ENCODE measurements at places on chromosomes 6 and 20.

DNA sequence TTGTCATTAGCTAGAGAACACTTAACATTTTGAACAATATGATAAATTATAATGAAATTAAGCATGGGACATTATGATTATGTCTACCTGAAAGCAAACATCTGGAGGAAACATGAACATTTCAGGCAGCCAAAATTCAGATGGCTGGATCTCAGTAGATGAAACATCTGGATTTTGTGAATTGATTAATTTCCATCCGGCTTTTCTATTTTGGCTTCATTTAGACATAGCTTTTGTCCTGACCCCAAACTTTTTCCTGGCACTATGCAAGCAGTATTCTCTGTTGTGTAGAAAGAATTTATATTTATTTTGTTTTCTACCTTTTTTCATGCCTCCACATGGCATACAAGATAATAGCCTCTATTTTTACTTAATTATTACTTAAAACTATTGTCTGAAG, 186.3 kb downstream of the OGFRL1 start:
- DNase-seq, result no peak

DNA sequence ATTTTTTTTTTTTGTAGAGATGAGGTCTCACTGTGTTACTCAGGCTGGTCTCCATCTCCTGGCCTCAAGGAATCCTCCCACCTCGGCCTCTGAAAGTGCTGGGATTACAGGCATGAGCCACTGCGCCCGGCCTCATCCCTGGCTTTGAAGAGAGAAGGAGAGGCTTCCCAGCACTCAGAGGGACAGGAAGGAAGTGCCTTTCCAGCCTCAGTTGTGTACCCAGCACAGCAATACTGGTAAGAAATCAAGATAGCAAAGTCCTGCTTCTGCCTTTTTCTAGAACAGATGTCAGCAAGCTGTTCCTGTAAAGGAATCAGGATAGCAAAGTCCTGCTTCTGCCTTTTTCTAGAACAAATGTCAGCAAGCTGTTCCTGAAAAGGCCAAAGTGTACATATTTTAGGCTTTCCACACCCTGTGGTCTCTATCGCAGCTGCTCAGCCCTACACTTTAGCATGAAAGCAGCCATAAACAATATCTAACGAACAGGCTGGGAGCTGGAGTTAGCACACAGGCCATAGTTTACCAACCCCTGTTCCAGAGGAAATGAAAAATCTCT, 6.3 kb upstream of the PLTP start:
- DNase-seq, result peak; percentile 12

DNA sequence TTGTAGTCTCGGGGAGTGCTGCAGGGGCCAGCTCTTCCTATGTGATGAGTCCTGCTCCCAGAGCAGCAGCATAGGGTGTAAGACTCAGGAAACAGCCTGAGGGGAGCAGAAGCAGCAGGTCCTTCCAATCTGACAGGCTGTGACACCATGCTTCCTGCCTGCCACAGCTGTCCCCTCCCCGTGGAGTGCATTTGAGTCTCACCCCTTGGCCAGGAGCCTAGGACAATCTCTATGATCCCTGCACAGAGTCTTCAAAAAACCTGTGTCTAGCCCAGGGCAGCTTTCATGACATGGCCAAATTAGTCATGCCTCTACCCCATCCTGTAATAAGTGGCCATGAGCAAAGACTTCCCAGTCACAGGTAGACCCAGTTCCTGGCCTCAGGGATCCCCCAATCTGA, 23.1 kb upstream of the LRFN2 start:
- no peak for DNase-seq

GRCh38 chr6:119800526-119800925, 451.0 kb upstream of the MAN1A1 start:
- DNase-seq, result no peak

DNA sequence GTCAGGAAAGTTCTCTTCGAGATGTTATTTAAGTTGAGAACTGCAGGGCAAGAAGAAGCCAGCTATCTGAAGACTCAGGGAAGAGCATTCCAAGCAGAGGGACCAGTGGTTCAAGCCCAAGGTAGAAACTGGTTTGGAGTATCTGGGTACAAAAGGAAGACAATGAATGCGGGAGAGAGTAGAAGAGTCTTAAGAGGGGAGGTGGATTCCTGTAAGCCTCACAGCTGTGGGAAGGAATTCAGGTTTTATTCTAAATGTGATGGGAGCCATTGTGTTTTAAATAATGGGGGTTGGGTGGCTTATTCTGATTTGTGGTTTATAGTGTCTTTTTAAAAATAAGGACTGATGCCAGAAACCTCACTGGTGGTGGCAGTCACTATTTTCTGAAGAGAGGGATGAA, 37.6 kb upstream of the TENT5A start:
- no peak for DNase-seq

DNA sequence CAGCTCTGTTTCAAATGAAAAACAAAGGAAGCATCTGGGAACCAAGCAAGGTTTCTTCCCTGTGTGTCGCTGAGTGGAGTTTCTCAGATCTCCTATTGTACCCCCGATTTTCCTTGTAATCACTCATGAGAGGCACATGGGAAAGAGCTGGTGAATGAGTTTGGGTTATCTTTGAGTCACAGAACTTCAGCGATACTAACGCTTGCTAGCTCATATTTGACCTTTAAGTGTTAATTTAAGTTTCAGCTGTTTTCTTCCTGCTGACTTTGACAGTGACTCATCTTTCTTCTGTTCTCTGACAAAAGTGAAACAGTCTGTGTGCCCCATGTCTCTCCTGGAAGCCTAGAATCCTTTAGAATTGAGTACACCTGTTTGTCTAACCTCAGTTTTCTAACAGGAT, 261.1 kb upstream of the RGS17 start:
- no peak for DNase-seq

- no peak for DNase-seq
Observed at GRCh38 chr6:31722173-31722572, 627 bp upstream of the LY6G6C start.

DNA sequence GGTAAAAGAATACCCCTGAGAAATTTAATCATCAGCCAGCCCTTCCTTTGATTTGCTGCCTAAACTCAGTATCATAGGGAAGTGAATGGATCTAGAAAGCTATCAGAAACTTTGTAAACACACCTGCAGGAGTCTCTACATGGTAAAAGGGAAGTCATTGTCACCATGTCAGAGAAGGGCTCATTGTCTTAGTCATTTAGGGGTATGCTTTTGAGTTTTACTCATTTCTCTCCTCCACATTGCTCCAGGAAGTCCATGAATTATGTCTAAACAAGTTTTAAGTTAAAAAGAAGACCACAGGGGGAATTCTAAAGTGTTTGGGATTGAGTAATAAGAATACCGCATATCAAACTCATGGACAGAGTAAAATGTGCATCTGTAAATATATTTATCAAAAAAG, 2.5 kb downstream of the SLC17A1 start:
- DNase-seq, result no peak

DNA sequence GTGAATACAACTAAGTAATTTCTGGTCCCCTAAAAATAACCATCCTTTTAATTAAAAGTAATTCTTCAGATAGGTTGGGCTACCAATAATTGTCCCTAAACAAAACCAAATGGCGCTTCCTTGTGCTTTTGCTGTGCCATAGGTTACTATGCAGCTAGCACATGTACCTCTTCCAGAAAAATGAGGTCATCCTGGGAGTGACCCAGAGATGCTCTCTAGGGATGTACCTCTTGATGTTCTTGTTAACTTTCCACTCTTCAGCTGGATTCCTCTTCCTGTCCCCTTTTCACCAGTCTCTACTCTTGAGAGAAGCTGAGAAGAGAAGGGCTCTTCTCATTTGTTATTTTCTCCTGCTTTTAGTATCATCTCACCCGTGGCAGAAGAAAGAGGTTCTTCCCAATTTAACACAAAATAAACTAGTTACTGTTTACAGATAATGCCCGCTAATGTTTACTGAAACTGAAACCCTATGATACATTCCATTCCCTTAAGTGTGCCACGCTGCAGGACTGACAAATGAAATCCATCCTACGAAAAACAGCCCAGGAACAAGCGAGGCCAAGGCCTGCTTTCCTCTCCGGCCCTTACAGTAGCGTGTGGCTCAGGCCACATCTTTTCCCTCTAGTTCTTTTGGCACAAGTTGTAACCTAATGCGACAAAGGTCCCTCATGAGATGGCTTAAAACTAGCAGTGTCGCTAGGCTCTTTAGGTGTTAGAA, 24.2 kb downstream of the MRS2 start:
- no peak for DNase-seq

DNA sequence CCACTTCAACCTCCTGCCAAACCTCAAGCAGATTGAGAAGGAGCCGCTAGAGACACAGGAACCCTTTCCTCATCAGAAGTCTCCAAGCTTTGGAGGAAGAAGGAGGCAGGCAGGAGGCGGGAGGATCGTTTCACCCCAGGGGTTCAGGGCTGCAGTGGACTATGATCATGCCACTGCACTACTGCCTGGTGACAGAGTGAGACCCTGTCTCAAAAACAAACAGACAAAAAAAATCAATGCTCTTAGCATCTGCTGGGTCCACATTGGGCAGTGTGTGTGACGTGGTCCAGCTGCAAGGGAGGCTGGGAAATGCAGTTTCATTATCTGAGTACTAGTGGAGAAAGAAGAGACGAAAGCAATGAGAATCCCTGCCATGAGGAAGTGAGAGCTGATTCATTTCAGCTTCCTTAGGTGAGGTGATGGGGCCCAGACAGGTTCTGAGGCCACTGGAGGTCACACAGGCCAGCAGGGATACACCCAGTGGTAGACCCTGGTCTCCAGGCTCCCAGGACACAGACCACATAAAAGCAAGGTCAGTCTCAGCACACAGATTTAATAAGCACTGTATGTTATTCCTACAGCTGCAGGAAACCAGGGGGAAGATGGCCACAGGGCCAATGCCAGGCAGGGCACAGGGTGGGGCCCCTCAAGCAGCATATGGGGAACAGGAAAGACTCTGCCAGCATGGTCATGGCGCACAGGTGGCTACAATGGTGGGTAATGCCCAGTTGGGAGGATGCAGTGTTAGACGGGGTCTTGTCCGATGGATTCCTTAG, 4.3 kb downstream of the GFRA4 start:
- DNase-seq, result no peak

DNA sequence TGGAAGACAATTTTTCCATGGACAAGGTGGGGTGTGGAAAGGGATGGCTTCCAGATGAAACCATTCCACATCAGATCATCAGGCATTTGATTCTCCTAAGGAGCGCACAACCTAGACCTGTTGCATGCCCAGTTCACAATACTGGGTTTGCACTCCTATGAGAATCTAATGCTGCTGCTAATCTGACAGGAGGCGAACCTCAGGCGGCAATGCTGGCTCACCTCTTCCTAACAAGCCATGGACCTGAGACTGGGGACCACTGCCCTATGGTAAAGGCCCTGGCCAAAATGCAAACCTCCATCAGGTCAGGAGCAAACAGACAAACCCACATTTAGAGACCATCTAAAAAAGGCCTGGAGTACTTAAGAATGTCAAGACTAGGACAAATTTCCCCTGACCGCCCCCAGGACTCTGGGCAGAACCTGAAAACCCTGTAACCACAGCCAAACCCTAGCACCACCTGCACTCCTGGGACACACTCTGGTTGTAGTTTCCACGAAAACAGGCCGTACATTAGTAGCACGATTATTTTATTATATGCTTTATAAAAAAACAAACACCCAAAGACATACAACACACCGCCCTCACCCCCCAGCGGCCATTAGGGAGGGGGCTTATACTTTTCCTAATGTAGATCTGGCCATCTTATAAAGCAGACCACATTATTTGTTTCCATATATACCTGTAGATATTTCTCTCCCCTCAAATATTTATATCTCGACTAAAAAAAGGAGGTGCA, 27.3 kb downstream of the SNX5 start:
- no peak for DNase-seq

DNA sequence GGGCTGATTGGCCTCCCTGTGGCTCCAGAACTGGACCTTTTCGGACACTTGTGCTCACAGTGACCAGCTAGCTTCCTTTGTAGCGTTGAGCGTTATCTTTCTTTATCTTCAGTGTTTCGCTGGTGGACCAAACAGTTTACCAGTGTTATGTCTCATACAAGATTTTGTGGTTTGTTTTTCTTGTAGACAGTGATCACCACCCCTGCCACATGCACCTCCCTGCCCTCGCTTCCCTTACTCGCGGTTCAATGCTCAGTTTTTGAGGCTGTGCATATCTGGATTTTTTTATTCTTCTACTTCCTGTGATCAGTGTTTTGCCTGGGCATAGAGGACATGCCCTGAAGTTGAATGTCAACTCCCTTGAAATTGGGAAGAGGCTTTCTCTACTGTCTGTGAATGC, 16.4 kb downstream of the MYT1 start:
- DNase-seq, result no peak
